ENCODE measurements at places on chromosomes 3 and 15.
A peak's percentile ranks its signal among the peaks of the same experiment; 100 is the strongest.

GRCh38 chr15:81024936-81025335, 24.2 kb downstream of the TLNRD1 start:
- DNase-seq: no peak

- no peak for DNase-seq
These were observed 106.5 kb upstream of the ACP3 start for GRCh38 chr3:132210476-132211346.

- no peak for DNase-seq
These were observed 24.1 kb downstream of the ZBTB38 start for GRCh38 chr3:141392416-141392815.

DNA sequence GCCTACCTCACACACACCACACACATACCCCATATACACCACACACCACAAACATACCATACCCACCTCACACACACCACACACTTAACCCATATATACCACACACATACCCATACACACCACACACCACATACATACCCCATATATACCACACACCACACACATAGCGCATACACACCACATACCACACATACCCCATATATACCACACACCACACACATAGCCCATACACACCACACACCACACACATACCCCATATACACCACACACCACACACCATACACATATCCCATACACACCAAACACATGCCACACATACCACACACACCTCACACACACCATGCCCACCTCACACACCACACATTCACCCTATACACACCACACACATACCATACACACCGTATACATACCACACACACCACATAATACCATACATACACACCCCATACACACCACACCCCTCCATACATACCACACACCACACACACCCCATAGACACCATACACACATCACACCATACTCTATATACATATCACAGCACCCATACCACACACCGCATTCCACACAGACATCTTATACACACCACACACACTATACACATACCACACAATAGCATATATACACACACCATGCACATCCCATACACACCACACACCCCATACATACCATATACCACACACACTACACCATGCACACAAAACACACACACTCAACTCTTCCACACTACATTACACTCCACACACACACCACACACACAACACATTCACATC, 29.5 kb downstream of the APBA2 start:
- no peak for DNase-seq

DNA sequence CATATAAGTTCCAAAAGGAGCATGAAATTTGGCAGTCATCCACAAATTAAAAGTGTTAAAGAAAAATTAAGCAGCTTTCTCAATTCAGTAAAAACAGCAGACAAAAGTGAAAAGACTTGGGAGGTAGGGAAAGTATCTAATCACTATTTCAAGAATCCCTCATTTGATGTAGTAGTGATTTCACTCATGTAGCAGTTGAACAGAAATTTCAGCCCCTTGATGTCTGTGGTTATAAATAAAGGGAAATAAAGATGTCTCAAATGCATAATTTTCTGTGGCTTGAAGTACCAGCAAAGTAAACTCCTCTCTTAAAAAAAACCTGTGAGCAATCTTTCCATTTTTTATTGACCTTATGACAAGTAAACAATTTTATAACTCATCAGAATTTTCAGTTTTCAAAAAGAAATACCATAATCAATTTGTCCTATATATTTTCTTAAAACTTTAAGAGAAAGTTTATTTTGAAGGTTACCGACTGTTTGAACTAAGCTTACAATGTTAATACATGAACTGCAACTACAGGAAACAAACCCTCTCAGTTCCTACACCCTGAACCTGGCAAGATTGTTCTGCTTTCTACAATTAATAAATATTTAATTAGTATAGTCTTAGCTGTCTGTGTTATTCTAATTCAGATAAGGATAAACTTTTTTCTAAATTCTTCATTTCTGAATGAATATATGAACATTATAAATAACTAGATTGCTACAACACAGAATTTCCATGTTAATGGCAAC, 94.2 kb downstream of the CBLB start:
- no peak for DNase-seq

DNA sequence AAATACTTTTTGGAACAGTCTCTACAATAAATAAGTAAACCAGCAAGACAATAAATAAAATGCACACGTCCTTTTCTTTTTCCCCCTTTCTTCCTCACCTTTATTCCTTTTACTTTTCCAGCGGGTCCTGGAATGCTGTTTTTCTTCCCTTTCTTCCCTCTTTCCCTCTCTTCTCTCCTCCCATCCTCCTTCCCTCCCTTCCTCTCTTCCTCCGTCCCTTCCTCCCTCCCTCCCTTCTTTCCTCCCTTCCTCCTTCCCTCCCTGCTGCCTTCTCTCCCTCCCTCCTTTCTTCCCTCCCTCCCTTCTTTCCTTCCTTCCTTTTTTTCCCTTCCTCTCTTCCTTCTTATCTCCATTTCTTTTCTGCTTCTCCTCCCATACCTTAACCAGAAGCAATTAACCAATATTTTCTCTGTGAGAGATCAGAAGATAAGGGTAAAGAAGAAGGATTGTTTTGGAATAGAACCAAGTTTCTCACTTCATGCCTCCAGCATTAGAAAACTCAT, 3.3 kb upstream of the IL17RE start:
- no peak for DNase-seq

GRCh38 chr15:38042707-38043445, 108.4 kb downstream of the TMCO5A start:
- no peak for DNase-seq

GRCh38 chr3:69236812-69237707, 114.7 kb upstream of the LMOD3 start:
- no peak for DNase-seq

DNA sequence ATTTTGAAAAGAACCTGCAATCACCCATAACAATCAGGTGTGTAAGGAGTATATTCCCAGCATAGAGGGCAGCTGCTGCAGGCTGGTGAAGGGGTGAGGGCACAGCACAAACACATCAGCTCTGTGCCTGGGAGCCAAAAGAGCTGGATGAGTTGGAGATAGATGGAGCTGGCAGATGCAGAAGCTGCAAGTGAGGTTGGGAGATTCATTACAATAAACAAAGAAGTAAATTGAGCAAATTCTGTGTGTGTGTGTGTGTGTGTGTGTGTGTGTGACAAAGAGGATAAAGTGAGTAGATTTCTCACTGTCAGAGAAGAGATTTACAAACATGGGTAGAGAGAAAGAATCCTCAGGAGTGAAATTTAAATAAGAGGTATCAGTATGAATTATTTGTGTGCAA, 994.7 kb downstream of the EPHA3 start:
- DNase-seq: no peak

GRCh38 chr3:45345846-45346580, 42.4 kb upstream of the LARS2 start:
- no peak for DNase-seq

DNA sequence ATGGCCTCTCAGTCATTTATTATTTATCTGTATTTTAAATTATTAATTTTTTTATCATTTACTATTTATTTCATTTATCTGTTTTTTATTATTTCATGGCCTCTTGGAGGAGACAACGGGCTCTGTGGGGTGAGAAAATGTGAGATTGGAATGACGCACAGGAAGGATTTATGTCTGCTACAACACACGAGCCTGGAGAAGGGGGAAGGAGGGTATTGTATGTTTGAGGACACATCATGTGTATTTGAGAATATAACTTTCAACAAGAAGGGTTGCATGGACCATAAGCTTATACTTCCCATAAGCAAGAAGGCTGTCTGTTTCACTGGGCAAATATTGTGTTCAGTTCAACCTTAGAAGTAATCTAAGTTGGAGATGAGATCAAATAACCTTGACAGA, 31.7 kb downstream of the LSM3 start:
- no peak for DNase-seq

GRCh38 chr3:158679547-158680000, 7.1 kb upstream of the LXN start:
- DNase-seq: no peak

DNA sequence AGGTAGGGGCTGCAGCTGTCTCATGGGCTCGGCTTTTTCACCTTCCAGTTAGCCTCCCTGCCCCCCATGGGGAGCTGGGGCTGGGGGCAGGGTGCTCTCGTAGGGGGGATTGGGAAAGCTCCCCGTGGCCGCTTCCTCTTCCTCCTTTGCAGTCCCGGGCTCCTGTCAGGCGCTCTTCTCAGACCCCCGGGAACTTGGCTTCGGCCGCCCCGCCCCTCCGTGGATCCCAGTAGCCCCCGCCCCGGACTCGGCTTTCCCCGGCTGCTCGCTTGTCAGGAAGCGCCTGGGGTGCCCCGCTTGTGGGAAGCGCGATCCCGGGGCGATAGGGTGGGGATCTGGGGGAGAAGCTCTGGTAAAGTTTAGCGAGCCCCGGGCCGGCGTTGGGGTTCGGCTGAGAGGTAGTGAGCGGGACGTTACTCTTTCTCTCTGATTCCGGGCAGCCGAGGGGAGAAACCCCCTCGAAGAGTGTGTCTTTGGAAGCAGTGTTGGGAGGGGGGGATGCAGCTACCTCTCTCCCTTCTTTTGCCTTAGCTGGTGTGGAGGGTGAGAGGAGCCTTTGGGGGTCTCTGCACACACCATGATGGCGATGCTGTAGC, 611 bp downstream of the PIAS1 start:
- peak; percentile 44 for DNase-seq

DNA sequence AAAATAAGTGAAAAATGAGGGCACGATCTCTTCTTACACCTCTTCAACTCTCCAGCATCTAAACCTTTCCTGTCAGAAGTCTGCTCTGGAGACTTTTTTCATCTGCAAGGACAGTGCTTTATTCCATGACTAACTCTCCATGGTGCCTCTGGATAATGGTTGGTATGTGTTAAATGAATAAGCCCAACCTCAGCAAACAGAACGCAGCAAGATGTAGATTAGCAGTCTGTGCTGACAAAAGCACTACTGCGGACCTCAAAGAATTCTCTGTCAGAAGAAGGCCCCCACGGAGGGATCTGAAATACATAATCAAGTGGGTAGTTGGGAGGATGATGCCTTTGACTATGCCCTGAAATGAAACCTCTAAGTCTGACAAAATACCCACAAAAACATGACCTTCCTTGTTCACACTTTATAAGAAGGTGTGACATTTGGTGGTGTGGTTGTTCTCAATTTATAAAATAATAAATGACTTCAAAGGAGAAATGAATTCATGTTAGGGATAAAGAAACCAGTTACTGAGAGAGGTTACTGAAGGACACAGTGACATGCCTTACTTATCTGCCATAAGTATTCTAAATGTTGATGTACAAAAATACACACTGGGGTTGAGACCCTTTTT, 43.2 kb upstream of the ADCY5 start:
- DNase-seq: no peak

- no peak for DNase-seq
These were observed 31.7 kb downstream of the ATP2B2 start for GRCh38 chr3:10473581-10474274.

- DNase-seq: no peak
These were observed 303.9 kb downstream of the MAGI1 start for GRCh38 chr3:65734792-65735191.

DNA sequence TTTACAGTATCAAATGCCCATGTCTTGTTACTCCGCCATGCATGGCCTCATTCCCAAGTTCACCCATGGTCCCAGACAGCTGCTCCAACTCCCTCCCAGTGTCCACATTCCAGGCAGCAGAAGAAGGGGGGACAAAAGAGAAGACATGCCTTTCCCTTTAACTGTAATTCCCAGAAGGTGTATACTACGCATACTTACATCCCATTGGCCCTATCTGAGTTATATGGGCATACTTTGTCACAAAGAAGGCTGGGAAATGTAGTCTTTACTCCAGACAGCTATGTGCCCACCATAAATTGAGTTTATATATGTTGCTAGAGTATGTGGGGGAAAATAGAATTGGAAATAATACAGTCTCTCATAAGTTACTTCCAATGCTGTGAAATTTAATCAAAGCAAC, 70.5 kb downstream of the ERC2 start:
- no peak for DNase-seq

DNA sequence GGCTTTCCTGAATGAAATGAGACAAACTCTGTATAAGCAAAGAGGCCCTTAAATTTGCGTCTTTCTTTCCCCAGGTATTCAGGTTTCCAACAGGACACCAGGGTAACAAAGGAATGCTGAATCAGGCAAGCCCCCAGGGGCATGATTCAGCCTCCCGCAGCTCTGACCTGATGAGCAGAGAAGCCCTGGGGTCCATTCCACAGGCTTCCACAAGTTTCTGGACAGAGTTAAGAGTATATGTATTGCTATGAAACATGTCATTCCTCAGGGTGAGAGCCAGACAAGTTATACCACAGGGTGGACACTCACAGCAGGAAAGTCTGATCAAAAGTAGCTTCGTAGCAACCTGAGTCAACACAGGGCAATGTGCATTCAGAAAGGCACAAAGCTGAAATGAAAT, 68.1 kb upstream of the CTNNB1 start:
- DNase-seq: no peak

DNA sequence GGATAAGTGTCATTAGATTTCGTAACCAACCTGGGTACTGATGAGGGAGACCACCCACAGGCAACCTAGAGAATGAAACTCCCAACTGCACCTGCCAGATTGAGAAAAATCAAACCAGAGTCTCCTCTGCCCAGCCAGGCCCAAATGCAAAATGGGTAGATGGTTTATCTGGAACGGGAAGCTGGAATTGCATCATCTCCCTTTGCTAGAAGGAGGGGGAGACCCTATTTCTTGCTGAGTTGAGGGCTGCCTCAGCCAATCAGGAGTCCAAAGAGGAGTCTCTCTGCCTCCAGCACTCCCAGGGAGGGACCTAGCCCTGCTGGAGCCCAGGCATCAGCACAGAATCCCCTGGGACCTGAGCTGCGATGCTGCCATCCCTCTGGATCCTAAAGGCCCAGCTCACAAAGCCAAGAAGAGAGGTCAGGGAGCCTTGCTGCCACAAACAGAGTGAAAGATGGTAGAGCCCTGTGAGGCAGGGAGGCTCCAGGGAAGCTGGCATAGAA, 8.1 kb downstream of the RMDN3 start:
- no peak for DNase-seq

DNA sequence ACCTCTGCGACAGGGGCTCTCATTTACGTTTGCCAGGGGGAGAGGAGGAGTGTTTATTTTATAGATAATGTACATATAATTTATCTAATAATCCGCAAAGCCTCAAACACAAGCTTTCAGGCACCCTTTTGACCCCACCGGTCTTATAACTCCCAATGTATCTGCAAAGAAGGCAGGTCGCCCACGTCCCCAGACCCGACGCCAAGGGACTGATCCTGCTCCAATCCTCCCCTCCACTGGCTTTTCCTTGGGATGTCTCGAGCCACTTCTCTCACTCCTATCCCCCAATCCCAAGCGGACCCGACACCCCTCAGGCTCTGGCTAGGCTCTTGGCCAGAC, 452 bp downstream of the DCP1A start:
- no peak for DNase-seq

Measured in uterus (tissue), 4 donors.